CD8-positive, alpha-beta T cell (primary cell): ENCODE measurements at places on chromosomes 7 and 10.

DNA sequence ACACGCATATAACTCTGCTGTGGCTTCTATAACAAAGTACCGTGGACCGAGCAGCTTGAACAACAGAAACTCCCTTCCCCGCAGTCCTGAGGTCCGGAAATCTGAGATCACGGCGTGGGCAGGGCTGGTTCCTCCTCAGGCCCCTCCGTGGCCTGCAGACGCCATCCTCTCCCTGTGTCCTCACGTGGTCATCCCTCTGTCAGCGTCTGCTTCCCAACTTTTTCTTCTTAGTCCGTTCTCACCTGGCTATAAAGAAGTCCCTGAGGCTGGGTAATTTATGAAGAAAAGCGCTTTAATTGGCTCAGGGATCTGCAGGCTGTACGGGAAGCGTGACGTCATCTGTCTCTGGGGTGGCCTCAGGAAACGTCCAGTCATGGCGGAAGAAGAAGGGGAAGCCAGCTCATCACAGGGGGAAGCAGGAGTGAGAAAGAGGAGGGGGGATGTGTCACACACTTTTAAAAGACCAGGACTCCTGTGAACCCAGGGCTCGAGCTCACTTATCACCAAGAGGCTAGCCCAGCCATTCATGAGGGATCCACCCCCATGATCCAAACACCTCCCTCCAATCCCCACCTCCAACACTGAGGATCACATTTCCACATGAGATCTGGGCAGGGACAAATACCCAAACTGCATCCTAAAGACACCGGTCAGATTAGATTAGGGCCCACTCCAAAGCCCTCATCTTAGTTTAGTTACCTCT, 91.2 kb upstream of the INSIG1 start:
- peak; percentile 59 for DNase-seq

DNA sequence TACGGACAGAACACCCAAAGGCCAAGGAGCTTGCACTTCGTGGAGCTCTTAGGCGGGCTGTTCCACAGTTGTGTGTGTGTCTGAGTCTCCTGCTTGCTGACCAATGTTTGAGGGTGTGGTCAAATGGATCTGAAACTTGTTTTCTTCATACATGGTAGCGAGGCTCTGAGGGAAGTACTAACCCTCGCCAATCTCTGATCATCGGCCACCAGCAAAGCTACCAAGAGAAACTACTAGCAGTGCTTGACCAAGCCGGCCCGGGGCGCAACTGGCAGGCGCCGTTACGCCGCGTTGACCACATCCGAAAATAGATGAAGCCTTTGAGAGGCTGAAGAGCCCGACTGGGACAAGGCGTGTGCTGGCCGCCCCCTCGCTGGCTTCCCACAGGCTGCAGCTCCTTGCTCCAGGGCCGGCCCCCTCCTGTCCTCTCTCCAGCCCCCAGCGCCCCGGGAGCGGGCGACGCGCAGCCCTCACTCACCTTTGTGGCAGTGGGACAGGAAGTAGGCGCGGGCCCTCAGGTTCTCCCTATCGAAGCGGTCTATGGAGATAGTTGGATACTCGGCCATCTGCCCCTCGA, 384 bp downstream of the DCLRE1C start:
- DNase-seq = peak; percentile 46

- DNase-seq = no peak
Observed at GRCh38 chr7:44887293-44887692, 2.0 kb upstream of the PURB start.

DNA sequence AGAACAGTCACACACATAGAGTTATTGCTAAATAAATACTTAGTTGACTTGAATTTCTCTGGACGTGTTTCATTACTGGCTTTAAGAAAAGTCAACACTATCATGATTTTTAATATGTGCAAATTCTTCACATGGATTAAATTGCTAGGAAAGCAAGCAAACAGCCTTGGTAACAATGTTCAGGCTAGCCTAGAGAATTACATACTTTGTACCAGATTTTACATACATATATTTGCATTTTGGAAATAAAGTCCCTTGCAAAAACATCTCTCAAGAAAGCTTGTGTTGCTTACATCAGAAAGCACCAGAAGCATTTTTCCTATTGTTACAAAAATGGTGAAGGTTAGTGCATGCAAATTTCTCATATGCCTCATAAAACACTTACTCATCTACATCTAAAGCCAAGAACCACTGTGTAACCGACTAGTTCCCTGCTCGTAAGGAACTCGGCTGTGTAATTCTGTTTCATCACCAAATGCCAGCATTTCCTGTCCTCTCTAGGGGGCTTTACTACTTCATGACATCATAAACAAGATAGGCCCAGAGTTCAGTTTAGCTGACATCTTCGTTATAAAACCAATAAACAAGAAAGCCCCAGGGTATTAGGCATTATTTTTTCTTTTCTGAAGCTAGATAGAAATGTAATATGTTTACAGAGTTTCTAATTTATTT, 87.8 kb downstream of the CFAP58 start:
- no peak for DNase-seq

GRCh38 chr10:106446920-106447319, 717.6 kb downstream of the SORCS1 start:
- DNase-seq = no peak

- DNase-seq = no peak
Observed at GRCh38 chr10:106864031-106864430, 300.5 kb downstream of the SORCS1 start.

DNA sequence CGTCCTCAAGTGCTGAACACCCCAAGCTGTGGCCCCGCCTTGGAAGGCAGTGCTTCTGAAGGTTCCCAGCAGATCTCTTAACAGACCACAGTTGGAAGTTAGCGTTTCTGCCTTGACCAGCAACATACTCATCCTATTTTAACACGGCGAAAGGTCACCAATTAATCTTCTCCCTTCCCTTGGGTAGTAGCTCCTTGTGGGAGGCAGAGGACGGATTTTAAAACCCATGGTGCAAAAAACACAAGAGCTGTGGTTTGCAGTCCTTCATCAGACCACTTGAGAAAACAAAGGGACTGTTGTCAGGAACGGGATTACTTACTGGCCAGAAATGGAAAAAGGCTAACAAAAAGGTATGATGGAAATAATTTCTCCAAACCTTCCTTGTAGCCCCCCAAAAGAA, 87.3 kb downstream of the BEND7 start:
- DNase-seq = no peak

DNA sequence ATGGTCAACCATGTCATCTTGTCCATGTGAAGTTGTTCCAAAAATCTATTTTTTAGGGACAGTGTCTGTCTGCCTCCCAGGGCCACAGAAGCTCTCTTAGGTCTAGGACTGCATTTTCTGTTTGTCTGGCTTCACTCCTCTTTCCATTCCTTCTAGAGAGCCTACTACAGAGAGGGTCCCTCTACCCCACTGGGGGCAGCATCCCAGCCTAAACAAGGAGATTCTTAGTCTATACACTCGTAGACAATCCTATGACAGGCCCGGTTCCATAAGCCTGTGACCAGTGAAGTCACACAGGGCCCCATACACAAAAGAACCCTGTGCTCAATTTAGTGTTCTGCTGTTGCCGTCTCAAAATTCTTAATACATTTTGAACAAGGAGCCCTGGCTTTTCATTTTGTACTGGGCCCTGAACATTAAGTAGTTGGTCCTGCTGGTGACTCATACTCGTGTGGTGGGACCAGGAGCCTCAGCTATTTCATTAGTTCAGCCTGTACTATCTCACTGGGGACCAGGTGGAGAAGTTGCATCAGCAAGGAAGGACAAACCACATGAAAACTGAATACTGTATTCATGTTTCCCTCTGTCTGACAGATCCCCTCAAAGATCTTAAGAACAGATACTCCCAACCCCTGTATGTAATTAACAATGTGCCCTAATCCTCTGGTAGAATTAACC, 23.5 kb upstream of the FAM180A start:
- DNase-seq = no peak

- DNase-seq = no peak
Observed at GRCh38 chr10:131346456-131346855, 34.9 kb upstream of the TCERG1L start.
